Stimulated activated CD4-positive, alpha-beta T cell treated with anti-CD3 and anti-CD28 coated beads, Interleukin-1b, Interleukin-23, amount 100 ng/mL, for 24 hours (primary cell): ENCODE measurements at places on chromosomes 13 and 19.

DNA sequence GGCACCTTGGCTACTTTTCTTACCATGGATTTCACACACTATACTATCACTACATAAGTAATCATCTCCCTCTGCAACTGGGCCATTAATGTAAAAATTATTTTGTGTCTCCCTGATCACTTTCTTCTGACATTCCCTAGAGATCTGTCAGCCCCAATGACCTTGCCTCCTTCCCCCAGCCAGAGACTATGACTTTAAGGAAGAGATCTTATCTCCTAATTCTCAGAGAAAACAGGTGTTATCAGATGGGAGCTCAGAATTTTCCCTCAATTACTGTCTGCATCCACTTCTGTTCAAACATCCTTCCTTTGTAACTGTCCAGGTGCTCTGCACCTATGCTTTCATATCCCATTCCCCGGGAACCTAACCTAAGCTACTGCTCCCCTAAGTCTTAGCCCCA lies 397.5 kb downstream of the DIAPH3 start:
- DNase-seq: no peak

GRCh38 chr13:77511552-77511951 lies 24.0 kb upstream of the SCEL start:
- no peak for DNase-seq

DNA sequence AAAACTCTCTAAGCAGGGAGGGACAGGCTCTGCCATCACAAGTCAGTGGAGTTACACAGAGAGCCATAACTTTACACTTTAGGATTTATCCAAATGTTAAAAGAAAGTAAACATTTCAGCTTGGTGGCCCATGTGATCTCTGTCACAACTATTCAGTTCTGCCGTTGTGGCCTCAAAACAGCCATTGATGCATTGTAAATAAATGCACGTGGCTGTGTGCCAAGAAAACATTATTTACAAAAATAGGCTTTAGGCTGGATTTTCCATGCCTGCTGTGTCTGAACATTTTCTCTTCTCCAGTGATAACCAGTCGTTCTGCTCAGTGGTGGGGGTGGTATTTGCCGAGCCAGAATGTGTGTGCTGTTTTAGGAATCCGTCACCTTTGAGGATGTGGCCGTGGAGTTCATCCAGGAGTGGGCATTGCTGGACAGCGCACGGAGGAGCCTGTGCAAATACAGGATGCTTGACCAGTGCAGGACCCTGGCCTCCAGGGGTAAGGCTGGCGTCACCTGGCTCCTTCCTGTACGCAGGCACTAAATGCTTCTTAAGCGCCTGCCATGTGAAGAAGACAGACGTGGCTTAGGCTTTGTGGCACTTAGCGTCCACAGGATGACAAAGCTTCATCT lies 4.9 kb downstream of the ZNF333 start:
- no peak for DNase-seq

DNA sequence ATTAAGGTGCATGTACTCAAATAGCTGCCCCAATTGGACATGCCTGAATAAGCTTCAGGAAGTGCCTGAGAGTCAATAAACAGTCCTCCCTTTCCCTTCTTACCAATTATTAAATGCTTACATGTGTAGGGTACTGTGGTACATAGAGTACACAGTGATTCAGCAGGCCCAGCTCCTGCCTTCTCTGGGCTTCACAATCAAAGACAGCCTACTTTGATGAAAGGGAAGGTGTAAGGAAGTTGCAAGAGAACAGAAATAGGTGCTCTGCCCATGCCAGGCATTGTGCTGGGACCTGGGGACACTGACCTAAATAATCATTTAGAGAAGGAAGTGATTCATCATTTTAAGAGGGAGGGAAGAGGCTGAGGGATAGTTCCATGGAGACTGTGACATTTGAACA lies 17.2 kb downstream of the FRY start:
- no peak for DNase-seq
